Kasumi-1 (cell line): ENCODE measurements at places on chromosomes 11 and 22.

DNA sequence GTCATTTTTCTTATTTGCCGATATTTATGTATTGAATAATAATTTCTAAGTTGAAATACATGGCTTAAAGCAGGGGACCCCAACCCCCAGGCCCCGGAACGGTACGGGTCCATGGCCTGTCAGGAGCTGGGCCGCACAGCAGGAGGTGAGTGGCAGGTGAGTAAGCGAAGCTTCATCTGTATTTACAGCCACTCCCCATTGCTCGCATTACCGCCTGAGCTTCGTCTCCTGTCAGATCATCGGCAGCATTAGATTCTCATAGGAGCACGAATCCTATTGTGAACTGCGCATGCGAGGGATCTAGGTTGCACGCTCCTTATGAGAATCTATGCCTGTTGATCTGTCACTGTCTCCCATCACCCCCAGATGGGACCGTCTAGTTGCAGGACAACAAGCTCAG lies 4.5 kb downstream of the ZMAT5 start:
- no peak for DNase-seq

DNA sequence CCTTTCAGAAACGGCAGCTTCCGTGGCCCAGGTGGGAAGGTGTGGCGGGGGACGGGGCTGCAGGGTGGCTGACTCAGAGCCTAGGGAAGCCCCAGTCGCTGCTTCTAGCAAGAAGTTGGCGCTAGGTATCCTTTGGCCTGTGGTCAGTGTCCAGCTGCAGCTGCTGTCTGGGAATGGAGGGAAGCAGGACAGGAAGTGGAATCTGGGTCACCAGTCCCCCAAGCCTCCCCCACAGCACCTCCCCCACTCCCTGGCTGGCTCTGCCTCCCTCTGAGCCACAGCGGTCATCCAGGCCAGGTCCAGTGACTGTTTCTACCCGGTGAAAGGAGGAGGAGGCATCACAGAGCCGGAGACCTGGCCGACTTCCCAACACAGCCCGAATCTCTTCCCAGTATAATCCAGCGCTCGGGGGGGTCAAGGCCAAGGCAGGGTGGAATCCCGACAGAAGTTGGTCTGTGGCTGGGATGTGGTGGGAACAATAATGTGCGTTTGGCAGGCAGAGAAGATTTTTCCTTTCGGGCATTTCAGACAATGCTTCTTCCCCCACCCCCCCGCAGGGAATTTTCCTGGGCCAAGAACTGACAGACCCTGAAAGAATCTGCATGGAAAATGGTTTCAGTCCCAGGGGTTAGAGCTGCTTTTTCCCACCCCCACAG lies 45.1 kb downstream of the C11orf96 start:
- no peak for DNase-seq

- no peak for DNase-seq
These were observed 9.4 kb upstream of the NLRP10 start for GRCh38 chr11:7974668-7975067.

GRCh38 chr11:23490557-23491235 lies 630.4 kb upstream of the CCDC179 start:
- no peak for DNase-seq

- DNase-seq = no peak
These were observed 38.2 kb upstream of the PAMR1 start for GRCh38 chr11:35563484-35564244.

DNA sequence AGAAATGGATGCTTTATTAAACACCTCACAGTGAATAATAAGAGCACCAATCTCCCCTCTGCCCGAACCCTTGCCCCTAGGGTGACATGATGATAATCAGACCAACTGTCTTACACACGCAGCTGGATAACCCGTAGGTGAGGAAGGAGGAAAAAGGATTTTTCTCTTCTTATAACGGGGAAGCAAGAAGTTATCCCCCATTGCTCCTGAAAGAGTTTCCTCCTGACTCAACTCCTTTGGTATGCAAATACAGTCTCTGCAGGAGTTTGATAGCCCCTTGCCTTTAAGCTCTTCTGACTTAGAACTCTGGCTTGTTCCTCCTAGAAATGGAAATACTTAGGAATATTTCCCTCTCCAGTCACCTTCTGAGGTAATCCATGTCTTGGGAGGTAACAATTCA lies 455.8 kb downstream of the TMEM135 start:
- DNase-seq = no peak

GRCh38 chr11:113350336-113351067 lies 36.1 kb downstream of the TTC12 start:
- DNase-seq = no peak

- DNase-seq = no peak
These were observed 46.2 kb downstream of the SHANK2 start for GRCh38 chr11:71206186-71206585.

- DNase-seq = no peak
These were observed 163.2 kb downstream of the CHST1 start for GRCh38 chr11:45502226-45502545.

GRCh38 chr11:64341851-64342791 lies 2.1 kb downstream of the CCDC88B start:
- DNase-seq = peak; percentile 79

- no peak for DNase-seq
These were observed 178.3 kb downstream of the SNX19 start for GRCh38 chr11:130737866-130738431.

- DNase-seq = no peak
These were observed 94.1 kb upstream of the AMOTL1 start for GRCh38 chr11:94673951-94674491.

DNA sequence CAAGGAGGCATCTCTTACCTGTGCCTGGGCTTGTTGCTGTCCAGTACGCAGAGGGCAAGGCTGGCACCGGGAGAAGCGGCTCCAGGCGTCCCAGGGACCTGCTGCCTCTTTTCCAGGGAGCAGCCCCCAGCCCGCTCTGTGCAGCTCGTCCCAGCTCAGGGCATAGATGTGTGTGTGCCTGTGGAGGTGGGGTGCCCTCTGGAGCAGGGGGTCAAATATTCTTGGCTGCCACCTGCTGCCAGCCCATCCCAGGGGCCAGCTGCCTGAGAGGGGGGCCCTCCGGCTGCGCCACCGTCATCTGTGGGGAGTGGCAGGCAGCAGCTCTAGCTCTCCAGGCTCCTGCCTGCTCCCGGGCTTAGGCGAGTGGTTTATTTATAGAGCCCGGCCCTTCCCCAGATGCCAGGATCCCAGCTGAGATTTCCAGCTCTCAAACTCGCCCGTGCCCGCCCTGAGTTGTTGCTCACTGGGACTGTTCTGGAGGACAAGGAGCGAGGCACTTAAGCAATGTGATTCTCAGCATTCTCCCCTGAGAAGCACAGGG lies 87.5 kb downstream of the RTL6 start:
- no peak for DNase-seq

- peak; percentile 63 for DNase-seq
These were observed 29.4 kb upstream of the SLN start for GRCh38 chr11:107741044-107741823.

DNA sequence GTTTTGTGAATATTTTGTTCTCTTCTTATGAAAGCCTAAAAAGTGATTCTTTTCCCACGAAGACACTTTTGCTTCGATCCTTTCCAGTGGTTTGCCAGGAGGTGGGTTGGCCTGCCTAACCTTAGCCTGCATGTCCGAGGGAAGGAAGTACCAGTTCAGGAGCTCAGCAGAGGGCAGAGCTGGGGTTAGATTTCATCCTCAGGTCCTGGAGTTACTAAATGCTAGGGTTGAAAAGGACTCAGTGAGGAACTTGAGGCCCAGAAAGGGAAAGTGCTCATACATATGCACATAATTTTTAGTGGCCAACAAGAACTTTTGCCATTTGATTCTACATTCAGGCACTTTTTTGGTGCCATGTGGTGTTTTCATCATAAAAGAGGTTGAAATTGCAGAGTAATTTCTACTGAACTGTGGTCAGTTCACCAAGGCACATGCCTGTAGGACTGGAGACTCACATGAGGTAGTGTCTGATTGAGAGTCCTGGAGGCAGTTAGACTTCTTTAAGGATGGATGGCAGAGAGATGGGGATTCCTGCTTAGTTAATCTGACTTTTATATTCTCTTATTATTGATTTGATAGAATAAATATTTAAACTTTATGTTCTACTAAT lies 36.7 kb downstream of the NCAM1 start:
- no peak for DNase-seq

DNA sequence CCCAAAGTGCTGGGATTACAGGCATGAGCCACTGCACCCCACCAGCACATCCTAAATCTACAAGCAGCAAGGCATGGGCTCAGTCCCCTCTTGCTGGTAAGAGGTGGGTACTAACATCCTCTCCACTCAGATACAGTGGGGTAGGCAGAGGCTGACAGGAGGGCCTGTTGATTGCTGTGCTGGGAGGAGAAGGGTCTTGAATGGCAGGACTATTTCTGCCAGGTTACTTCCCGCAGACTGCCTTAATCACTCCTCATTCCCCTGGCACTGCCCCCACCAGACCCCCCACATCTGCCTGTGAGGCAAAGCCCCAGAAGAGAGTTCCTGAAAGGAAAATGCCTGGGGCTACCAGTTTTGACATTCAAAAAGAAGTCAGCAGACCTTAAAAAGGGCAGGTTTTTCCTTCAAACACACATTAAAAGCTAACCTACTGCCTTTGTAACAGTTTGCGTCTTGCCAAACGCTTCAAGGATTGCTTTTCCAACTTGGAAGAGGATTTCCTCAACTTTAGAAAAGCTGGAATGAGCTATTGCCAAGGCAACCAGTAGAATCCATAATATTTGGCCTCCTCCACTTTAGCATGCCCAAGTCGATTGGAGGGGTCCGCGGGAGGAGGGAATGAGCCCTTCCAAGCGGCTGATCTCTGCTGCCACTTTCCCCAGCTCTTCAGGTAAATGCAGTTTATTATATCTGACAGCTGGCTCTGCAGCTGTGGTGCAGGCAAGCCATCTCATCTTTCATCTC lies 62.0 kb downstream of the FDX1 start:
- no peak for DNase-seq
